ENCODE measurements at places on chromosomes 6 and 20. TPM values are rescaled to one million over a fixed set of nuclear protein-coding genes. Genes with fewer than 3 reads are reported as not detected.

The MROH8 gene
- 0.98 TPM for total RNA-seq

The TRIM10 gene
- total RNA-seq, result 0.37 TPM

The FOXS1 gene
- total RNA-seq, result not detected

The PRPF6 gene
- 85.6 TPM for total RNA-seq

The OLIG3 gene
- 0.17 TPM for total RNA-seq

The BCAS1 gene
- not detected for total RNA-seq

The HCK gene
- 1.8 TPM for total RNA-seq

The ADGRF5 gene
- not detected for total RNA-seq

The ADGRG6 gene
- not detected for total RNA-seq

The TFAP2D gene
- not detected for total RNA-seq

The SLC22A1 gene
- total RNA-seq, result 4.0 TPM

The DDO gene
- total RNA-seq, result not detected

The NHLRC1 gene
- 0.29 TPM for total RNA-seq

The SEL1L2 gene
- total RNA-seq, result not detected

The MYLK4 gene
- 0.29 TPM for total RNA-seq

The EEF1A2 gene
- 1.6 TPM for total RNA-seq

The PXMP4 gene
- total RNA-seq, result 14.3 TPM

The MCHR2 gene
- total RNA-seq, result not detected

The EPHA7 gene
- total RNA-seq, result not detected

The HAO1 gene
- not detected for total RNA-seq

The MAVS gene
- total RNA-seq, result 44.0 TPM

The LY6G5C gene
- 6.3 TPM for total RNA-seq

The CALHM6 gene
- total RNA-seq, result 86.6 TPM

The EYS gene
- not detected for total RNA-seq

The ZSCAN12 gene
- 6.2 TPM for total RNA-seq

The PREX1 gene
- 119 TPM for total RNA-seq

The OR2J3 gene
- total RNA-seq, result not detected

The ZSCAN31 gene
- total RNA-seq, result 1.3 TPM

The ZNF334 gene
- 1.3 TPM for total RNA-seq

The RWDD2A gene
- total RNA-seq, result 1.4 TPM

The KCNQ5 gene
- total RNA-seq, result 4.1 TPM

The EPPIN gene
- not detected for total RNA-seq

The PNLDC1 gene
- 0.74 TPM for total RNA-seq

The ESR1 gene
- 3.6 TPM for total RNA-seq

The PACRG gene
- not detected for total RNA-seq

The MOXD1 gene
- total RNA-seq, result 0.39 TPM

The SLC22A7 gene
- total RNA-seq, result not detected

The APMAP gene
- total RNA-seq, result 47.3 TPM

The SLC22A3 gene
- not detected for total RNA-seq

The OOEP gene
- 1.0 TPM for total RNA-seq

The LRP11 gene
- 2.9 TPM for total RNA-seq

The NKX2-4 gene
- not detected for total RNA-seq

The PXT1 gene
- 0.25 TPM for total RNA-seq

The EEF1E1 gene
- total RNA-seq, result 43.5 TPM
